Islet precursor cell (in vitro differentiated cells): ENCODE measurements at places on chromosomes 2 and 18.

- DNase-seq = peak; percentile 29
Measured at GRCh38 chr18:14912967-14913366, 165.0 kb downstream of the ANKRD30B start.

GRCh38 chr18:63312019-63312409, 7.6 kb downstream of the BCL2 start:
- no peak for DNase-seq

GRCh38 chr2:5187283-5187682, 504.9 kb upstream of the SOX11 start:
- no peak for DNase-seq

- no peak for DNase-seq
Measured at GRCh38 chr2:41735006-41735405, 312.8 kb upstream of the PKDCC start.

- peak; percentile 55 for DNase-seq
Measured at GRCh38 chr18:22167091-22167470, 2.3 kb upstream of the GATA6 start.

DNA sequence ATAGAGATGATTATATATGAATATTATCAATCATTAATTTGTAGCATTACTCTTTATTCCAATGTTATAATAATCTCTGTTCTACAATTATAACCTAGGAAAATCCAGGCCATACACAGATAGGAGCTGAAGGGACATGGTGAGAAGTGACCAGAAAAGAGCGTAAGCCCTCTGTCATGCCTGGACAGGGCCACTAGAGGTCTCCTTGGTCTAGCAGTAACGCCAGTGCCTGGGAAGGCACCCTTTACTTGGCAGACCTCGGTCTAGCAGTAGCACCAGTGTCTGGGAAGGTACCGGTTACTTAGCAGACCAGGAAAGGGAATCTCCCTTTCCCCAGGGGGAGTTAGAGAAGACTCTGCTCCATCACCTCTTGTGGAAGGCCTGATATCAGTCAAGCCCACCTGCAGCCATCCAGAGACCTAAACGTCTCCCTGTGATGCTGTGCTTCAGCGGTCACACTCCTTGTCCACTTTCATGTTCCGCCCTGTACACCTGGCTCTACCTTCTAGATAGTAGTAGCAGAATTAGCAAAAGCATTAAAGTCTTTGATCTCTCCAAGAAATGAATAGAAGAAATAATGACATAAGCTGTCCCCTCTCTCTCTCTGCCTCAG, 447.5 kb upstream of the FSIP2 start:
- peak; percentile 91 for DNase-seq

DNA sequence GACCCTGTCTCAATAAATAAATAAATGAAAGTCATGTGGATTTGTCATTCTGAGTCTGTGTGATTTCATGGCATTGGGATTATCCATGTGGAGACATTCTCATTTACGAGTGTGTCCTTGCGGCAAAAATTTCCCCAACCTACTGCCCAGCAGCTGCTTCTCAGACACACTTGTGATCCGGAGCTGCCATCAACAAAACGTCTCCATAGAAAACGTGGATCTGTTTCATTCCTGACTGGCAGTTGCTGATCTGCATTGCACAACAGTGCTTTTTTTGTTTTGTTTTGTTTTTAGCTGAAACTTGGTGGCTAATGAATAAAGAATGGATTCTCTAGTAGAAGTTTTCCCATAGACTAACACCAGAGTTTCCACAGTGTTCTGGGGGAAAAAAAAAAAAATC, 74.7 kb downstream of the TGIF1 start:
- no peak for DNase-seq

- DNase-seq = no peak
Measured at GRCh38 chr2:19331450-19331849, 27.0 kb downstream of the OSR1 start.

GRCh38 chr2:120223034-120223912, at the start of gene TMEM185B:
Gene TMEM185B, minus strand, starts transcription at chr2:120223400. Its CDS starts 424 bp downstream, at chr2:120222976.
- DNase-seq = peak; percentile 94

GRCh38 chr2:206452750-206453149, 9.4 kb downstream of the ADAM23 start:
- DNase-seq = no peak
